ENCODE measurements at places on chromosomes 12 and 14. TPM values are rescaled to one million over a fixed set of nuclear protein-coding genes. Genes with fewer than 3 reads are reported as not detected.

The MLF2 gene
- 195 TPM for total RNA-seq

The SERPINA1 gene
- 1.2 TPM for total RNA-seq

The PALS1 gene
- total RNA-seq: 43.0 TPM

The PAPLN gene
- 10.6 TPM for total RNA-seq

The EXOC3L4 gene
- total RNA-seq: 0.18 TPM

The WASHC3 gene
- 27.9 TPM for total RNA-seq

The LRP1 gene
- 253 TPM for total RNA-seq
